ENCODE measurements at places on chromosomes 7 and 10.

GRCh38 chr7:87831097-87831496 lies 45.1 kb downstream of the SLC25A40 start:
- no peak for DNase-seq

DNA sequence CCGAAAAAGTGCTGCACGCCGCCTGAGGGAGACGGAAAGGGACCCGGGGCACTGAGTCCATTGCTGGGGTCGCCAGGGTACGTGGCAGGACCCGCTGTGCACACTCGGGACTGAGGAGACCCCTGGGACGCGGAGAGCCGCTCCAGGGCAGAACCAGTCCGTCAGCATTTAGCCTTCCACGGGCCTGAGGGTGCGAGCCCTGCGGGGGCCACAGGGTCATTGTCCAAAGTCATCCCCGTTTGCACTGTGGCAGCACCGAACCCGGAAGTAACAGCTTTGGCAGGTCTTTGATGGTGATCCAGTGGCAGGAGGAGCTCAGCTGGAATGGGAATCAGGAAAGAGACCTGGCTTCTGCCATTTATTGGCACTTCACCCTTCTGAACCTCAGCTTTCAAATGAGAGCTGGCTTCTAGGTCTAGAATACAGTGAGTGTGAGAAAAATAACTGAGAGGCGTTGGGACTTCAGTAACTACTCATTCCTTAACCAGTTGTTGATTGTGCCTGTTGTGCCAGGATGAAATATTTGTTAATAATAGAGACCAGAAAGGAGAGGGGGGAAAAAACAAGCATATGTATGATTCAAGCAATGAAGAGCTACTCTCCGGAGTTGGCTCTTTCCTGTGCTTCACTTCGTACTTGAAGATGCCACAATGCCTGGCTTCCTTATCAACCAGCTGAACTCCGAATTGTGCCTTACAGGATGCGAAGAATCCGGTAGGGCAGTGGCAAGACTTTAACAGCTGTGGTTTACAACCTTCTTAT lies 811 bp upstream of the ARHGAP12 start:
- DNase-seq: peak; percentile 32

DNA sequence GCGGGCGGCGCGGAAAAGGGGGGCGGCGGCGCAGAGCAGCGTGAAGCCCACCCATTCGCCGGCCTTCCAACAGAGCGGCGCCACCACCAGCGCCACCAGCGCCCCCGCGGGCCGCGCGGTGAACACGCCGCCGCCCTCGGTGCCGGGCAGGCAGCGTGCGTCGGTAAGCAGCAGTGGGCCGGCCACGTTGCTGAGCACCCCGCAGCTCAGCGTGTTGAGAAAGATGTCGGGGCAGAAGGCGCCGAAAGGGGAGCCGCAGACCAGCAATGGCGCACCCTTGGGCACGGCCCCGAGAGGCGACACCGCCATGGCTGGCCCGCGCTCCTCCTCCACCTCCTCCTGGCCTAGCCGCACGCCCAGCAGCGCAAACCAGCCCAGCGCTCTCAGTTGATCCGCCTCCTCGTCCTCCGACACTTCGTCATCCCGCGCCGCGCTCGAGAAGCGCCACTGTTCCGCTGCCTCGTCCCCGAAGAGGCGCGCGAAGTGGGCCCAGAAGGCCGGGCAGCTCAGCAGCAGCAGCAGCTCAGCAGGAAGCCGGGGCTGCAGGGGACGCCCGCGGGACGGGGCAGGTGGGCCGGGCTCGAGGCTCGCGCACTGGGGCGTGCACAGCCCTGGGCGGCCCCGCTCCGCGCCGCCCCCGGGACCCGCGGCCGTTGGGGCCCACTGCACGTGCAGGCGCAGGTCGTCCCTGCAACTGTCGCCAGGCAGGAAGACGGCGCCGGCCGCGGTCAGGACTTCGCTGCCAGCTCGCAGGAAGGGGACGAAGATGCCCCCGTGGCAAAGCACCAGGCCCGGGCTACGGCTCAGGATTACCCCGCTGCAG lies 623 bp downstream of the TYSND1 start:
- DNase-seq: peak; percentile 85

DNA sequence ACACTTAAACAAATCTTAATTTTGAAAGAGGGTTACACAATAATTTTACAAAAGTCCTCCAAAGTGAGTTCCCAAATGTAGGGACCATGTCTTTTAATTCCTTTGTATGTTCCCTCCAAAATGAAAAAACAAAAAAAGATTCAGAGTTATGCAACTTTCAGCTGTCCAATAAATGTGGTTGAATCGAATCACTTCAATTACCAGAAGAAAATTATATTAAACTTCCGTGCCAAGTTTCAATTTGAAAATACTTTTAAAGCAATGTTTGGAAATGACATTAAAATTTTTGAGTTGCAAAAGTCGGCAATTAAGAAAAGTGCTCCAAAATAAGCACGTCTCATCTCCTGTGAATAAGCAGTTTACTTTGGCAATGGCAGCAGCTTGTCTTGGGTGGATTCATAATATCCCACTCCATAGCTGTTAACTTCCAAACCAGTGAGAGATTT lies 60.3 kb upstream of the C1GALT1 start:
- no peak for DNase-seq

DNA sequence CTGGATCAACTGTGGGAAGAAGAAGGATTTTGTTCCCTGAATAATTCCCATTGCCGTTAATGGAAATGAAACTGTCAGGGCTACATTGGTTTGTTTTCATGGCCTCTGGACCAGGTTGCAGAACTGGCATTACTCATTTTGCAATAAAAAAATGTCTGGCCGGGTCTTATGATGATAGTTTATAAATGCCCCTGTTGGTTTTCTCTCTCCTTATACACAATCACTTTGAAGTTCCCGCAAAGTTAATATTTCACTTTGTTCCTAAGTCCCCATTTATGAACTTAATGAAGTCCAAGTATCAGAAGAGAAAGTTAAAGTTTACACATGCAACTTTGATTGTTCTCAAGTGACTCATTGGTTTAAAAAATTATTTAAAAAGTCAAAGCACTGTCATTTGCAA lies 150.7 kb upstream of the PRR15 start:
- DNase-seq: no peak

DNA sequence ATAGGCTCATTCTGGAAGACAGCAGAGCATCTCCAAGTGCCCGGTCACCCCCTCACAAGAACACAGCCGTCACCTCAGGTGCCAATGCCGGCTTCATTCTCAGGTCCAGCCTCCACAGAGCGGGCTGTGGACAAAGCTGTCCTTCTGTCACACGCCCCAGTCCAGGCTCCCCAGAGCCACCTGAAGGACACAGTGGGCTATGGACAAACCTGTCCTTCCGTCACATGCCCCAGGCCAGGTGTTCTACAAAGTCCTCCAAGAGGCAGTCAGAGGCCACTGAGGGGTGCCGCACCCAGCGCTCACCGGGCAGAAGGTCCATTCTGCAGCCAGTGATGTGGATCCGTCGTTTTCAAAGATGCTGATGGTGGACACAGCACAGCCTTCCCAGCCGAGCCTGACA lies 173.2 kb upstream of the PPP2R2D start:
- DNase-seq: no peak

- no peak for DNase-seq
Observed at GRCh38 chr10:9986786-9987185, 1030.9 kb upstream of the CELF2 start.

DNA sequence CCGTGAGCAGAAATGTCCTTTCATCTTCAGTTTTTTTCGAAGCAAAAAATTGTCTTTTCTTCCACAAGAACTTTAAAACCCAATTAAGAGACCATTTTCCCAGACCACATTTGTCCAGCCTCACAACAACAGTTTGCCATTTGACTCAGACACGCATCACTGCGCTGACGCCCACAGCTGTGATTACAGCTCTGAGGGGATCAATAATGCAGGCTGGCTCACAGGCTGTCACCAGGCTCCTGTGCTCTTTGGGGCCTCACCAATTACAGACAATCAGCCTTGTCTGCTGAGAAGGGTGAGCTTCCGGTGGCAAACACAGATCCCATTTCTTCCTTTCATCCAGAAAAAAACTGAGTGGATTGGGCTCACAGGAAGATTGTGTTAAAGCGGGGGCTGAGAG lies 33.3 kb downstream of the DDC start:
- no peak for DNase-seq

DNA sequence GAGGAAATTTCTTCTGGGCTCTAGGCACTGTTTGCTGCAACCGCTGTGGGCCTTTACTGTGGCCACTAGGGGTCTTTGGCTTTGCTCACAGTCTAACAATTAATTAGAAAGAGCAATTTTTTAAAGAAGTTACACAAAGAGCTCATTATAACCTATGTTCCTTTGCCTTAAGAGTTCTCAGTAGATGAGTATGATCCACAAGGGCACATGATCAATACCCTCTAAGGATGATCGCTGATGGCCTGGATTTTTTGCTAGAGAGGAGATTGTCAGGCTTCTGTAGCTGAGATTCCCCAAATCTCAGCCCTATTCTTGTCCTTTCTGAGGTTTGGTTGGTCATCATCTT lies 80.8 kb upstream of the RHOBTB1 start:
- no peak for DNase-seq

- DNase-seq: no peak
Observed at GRCh38 chr10:101558204-101558603, 29.9 kb downstream of the POLL start.

DNA sequence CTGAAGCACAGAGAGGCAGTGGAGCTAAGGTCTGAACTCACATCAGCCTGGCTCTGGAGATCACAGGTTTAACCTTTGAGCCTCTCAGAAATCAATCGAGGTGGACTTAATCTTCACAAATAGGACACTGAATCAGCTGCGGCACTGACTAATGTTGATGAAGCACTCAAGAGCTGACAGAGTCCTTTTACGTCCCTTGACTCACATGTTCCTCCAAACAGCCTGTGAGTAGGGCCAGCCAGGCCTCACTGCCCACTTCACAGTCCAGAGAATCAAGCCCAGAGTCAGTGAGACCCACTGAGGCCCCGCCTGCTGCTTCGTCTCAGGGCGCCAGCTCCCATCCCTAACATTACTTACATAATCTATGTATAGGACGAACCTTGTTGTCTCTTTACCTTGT lies 63.1 kb downstream of the TNS3 start:
- no peak for DNase-seq

GRCh38 chr10:104935656-104936055 lies 294.6 kb downstream of the SORCS3 start:
- DNase-seq: no peak

GRCh38 chr10:90723416-90724068 lies 134.3 kb downstream of the HTR7 start:
- DNase-seq: peak; percentile 72

DNA sequence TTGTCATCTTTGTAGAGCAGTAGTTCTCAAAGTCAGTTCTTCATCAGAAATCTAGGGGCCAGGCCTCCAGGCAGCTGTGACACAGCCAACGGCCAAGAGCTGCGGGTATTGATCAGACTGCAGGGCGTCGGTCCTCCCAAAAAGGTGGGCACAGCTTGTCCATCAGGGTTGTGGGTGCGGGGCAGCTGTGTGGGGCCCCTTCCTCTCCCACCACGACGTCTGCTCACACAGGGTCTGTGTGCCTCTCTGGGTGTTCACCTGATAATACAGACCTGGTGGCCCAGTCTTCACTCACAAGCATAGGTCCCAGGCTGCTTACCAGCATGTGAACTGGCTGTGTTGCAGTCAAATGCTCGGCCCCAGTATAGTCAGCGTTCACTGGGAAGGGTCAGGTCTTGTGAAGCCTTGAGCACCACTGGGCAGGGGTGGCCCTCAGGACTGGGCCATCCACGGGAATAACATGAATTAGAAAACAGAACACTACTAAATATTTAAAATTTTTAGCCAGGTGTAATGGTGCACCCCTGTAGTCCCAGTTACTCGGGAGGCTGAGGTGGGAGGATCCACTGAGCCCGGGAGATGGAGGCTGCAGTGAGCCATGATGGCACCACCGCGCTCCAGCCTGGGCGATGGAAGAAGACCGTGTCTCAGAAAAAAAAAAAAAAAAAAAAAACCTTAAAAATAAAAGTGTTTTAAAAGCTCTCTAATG lies 102.8 kb upstream of the DIP2C start:
- no peak for DNase-seq

DNA sequence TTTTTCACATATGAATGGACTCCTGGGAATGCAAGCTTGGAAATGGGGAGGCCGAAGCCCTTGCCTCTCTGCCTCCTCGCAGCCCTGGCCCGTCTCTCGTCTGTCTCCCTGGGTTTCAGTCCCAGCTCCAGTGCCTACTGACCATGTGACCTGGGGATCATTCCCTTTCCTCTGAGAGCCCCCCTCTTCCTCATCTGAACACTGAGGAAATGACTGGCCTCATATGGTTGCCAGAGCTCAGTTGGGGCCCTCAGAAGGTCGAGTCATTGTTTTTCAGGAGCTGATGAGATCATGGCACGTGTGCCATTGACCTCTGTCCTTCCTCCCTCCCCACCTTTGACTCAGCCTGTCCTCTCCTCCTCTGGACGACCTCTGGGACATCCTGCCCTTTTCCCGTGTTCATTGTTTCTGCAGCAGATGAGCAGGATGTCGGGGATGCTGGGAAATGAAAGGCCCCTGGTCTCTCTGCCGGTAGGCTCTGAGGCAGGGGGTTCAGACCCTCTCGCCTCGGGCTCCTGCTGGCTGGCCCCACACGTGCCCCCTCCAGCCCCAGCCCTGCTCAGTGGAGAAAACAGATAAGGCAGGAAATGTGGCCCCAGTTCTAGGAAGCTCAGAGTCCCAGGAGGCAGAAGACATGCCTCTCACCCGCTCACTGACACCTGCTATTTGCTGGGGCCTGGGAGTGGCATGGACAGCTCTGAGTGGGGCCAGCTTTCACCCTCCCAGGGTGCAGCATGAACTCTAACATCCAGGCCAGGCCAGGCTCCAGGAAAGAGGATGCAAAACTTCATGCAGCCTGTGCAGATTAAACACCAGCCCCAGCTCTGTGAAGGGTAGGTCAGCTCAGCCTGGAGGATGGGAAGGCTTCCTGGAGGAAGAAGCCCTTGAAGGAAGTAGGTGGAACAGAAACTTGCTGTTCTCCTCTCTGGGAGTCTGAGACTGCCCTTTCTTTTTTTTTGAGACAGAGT lies 8.3 kb upstream of the PPP1R35 start:
- no peak for DNase-seq

DNA sequence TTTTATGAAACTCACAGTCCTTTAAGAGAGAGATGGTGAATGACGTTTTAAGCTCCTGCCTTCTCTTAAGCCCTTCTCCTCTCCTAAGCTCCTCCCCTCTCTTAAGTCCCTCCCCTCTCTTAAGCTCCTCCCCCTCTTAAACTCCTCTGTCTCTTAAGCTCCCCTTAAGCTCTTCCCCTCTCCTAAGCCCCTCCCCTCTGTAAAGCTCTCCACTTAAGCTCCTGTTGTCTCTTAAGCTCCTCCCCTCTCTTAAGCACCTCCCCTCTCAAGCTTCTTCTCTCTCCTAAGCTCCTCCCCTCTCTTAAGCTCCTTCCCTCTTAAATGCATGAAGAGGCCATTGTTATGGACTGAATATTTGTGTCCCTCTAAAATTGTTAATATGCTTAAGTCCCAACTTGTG lies 1180.6 kb upstream of the AUTS2 start:
- DNase-seq: no peak

GRCh38 chr7:94971051-94971867 lies 63.9 kb downstream of the PPP1R9A start:
- DNase-seq: no peak

GRCh38 chr7:156496865-156497264 lies 143.7 kb upstream of the RNF32 start:
- no peak for DNase-seq

Measured in thymus (tissue), 14 donors.